Fibroblast of skin of left quadriceps (primary cell): ENCODE measurements at places on chromosomes 12 and 14.

- no peak for DNase-seq
Observed at GRCh38 chr12:11685316-11685715, 35.8 kb downstream of the ETV6 start.

- no peak for DNase-seq
Observed at GRCh38 chr12:77814386-77814785, 16.3 kb upstream of the NAV3 start.

GRCh38 chr12:110638796-110639195, 24.9 kb downstream of the TCTN1 start:
- DNase-seq, result no peak

DNA sequence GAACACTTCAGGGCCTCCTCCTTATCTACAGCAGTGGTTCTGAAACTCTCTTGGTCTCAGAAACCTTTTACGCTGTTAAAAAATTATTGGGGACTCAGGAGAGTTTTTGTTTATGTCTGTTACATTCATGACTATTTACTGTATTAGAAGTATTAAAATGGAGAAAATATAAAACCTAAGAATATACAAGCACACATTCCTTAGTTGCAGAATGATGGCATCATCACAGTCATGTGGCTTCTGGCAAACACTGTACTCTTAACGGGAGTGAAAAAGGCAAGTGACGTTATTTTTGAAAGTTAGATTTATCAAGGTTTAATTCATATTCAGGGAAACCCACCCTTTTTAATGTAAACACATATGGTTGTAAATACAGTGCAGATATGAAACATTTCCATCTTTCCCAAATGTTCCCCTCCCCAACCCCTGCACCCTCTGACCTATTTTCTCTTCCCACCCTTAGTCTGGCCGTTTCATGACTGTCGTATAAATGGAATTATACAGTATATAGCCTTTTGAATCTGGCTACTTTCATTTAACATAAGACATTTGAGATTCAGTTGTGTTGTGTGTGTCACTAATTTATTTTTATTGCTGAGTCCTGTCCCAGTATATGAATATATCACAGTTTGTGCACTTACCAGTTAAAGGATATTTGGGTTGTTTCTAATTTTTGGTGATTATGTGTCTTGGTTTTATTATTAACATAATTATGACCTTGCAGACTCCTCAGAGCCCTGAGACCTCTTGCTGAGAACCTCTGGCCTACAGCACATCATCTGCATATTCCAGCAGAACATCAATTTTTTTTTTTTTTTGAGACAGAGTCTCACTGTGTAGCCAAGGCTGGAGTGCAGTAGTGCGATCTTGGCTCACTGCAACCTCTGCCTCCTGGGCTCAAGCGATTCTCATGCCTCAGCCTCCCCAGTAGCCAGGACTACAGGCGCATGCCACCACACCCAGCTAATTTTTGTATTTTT, 457.0 kb downstream of the PCNX1 start:
- peak; percentile 14 for DNase-seq

- DNase-seq, result no peak
Observed at GRCh38 chr12:96483116-96483515, 6.3 kb upstream of the CFAP54 start.

- no peak for DNase-seq
Observed at GRCh38 chr12:3238196-3238595, 161.0 kb downstream of the TSPAN9 start.

GRCh38 chr14:77324816-77325745, 4.2 kb downstream of the GSTZ1 start:
- no peak for DNase-seq

DNA sequence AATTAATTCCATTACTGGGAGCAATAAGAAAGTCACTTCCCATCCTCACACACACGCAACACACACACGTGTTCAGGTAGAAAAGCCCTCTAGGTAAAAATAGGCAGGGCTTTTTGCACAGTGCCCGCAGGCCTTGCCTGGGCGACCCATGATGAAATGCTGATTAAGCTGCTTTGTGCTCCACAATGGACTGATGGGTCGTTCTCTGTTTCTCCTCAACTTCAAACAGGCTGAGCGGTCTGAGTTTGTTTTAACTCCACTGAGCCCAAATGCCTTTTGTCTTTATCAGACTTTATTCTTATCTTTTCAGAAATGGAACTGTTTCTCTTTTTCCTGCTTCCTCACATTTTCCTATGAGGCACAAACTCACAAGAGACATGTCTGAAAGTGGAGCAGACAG, 9.4 kb upstream of the DACT1 start:
- no peak for DNase-seq

GRCh38 chr12:50174971-50175715, 8.0 kb upstream of the CERS5 start:
- peak; percentile 69 for DNase-seq

GRCh38 chr12:1504304-1504894, 90.0 kb downstream of the FBXL14 start:
- DNase-seq, result no peak

- no peak for DNase-seq
Observed at GRCh38 chr12:106192659-106193393, 54.1 kb upstream of the NUAK1 start.

DNA sequence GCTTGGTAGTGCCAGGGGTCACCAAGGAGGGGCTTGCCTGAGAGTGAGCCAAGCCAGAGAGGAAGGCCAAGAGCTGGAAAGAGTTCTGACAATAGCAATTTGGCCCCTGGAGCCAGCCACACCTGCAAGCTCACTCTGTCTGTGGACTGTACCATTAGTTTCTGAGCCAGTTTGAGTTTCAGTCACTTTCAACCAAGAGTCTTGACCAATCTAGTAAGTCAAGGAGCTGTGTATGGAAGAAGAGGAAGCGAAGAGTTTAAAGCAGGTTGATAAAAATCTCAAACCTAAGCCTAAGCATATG, 38.5 kb downstream of the NT5DC3 start:
- no peak for DNase-seq

DNA sequence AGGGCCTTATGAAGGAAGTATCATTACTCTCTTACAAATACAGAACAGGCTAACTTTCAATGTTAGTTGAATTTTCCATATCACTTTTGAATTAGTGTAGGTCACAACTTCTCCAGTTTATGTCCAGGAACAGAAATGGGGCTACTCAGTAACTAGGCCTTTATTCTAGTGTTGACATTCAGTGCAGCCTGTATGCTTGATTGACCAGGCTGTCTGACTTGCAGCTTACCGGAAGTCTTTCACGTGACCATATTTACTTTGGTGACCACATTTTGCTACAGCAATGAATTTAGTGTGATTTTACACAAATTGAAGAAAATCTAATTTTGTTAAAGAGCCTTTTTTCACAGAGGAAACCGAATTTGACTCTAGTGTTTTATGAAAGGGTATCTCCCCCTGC, 12.4 kb downstream of the MTERF2 start:
- DNase-seq, result no peak
